Activated T-cell treated with anti-CD3 and anti-CD28 coated beads, Interleukin-2, amount 50 U/mL, for 48 hours (primary cell): ENCODE measurements at places on chromosomes 11 and 22.
A peak's percentile ranks its signal among the peaks of the same experiment; 100 is the strongest.

- DNase-seq, result no peak
Observed at GRCh38 chr11:59416613-59417012, 9.6 kb downstream of the OR5A2 start.

GRCh38 chr22:40434106-40434505 lies 63.7 kb downstream of the SGSM3 start:
- DNase-seq, result no peak

- no peak for DNase-seq
Observed at GRCh38 chr11:59187587-59187986, 15.7 kb downstream of the DTX4 start.

DNA sequence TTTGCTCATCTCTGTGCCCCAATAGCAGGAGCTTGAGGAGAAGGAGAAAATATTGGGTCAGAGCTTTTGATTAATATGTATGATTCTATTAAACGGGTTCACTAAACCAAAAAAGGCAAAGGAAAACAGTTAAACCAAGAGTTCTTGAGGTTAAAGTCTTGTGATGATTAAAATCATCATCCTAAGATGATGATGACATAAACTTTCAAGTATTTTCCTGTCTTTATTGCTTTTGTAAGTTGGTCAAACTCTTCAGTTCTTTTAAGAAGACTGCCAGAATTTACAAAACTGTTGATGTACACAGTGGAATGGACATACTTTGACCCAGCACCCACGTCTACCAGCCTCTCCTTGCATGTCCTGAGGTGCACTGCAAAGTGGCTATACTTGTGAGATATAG lies 41.0 kb downstream of the FDX1 start:
- no peak for DNase-seq

- DNase-seq, result peak; percentile 46
Observed at GRCh38 chr11:64916040-64916774, 802 bp downstream of the ATG2A start.

GRCh38 chr11:100593291-100593690 lies 93.8 kb upstream of the ARHGAP42 start:
- no peak for DNase-seq

DNA sequence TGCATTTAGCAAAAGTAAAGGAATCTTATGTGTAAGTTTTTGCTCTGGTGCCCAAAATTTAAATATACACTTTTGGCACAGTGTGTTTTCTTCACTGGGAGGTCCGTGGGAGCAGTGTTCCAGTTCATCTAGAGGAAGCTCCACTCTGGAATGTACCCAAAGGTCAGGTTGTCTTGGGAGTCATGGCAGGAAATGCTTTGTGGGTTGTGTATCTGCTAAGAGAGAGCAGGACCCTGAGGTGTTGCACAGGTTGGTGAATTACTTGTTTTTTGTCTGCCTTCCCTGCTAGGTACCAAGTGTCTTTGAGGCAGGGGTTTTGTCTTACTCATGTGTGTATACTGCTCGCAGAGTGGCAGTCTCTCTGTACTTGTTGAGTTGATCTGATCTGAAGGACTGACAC lies 37.3 kb downstream of the DIXDC1 start:
- no peak for DNase-seq

- DNase-seq, result no peak
Observed at GRCh38 chr11:37409124-37409523, 811.1 kb upstream of the RAG2 start.

DNA sequence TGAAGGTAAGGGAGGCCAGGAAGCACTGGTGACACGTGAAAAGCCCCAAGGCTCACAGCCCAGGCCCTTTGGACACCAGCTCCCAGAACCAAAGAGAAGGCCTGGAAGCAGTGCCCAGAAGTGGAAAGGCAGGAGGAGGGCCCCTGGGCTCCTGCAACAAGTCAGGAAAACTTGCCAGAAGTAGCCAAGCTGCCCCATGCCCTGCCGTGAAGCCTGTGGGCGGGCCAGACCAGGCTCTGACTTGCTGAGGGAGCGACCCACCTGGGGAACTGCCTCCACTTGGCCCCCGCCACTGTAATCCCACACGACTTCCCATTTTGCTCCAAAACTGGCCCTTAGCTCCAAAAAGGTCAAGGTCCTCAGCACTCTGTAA lies 51.3 kb upstream of the ARFGAP3 start:
- DNase-seq, result no peak

GRCh38 chr11:109972181-109972715 lies 120.9 kb upstream of the ZC3H12C start:
- no peak for DNase-seq

DNA sequence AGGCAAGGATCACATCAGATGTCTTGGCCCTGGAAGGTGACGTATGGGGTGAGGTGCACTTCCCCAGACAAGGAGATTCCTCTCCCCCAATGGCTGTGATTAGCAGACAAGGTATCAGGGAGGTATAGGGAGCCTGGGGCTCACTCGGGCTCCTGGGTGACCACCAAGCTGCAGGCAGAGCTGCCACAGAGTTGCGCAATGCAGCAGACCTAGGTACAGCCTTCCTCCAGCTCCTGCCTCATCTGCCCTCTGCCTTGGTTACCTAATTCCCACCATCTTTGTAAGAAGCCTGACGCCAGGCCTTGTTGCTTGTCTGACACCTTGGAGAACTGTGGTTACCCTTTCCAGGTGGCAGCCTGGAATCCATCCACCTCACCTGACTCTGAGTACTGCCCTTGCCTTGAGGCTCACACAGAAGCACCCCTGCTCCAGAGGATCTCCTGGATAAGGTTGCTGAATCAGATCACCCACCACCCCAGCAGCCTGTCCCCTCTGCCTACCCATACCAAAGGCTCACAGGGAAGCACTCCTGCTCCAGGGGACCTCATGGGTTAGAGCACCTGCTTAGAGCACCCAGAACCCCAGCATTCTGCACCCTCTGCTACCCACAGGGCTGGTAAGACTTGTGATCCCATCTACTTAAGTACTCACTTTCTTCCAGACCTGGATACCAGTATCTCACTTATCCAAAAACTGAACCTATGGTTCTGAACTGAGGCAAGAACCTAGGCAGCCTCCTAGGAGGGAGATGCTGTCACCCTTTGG lies 40.4 kb downstream of the GAB4 start:
- no peak for DNase-seq

DNA sequence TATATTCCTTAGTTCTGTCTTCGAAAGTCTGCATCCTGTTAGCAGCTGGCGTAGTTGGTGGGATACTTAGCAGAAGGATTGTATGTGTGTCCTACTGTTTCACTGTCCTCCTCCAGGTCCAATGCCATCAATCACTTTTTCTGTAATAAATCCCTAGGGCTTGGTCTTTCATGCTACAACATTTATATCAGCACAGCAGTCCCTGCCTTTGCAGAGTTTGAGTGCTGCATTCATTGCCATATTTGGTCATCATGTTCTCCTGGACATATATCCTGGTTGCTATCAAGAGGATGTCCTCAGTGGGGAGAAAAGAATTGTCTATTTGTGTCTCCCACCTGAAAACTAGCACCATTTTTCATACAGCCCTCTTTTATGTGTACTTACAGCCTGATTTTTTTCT lies 67.0 kb downstream of the OR5AK2 start:
- no peak for DNase-seq

- peak; percentile 22 for DNase-seq
Observed at GRCh38 chr22:23280356-23281052, 100.2 kb downstream of the BCR start.

- DNase-seq, result no peak
Observed at GRCh38 chr22:38062791-38063190, 5.6 kb downstream of the PICK1 start.

DNA sequence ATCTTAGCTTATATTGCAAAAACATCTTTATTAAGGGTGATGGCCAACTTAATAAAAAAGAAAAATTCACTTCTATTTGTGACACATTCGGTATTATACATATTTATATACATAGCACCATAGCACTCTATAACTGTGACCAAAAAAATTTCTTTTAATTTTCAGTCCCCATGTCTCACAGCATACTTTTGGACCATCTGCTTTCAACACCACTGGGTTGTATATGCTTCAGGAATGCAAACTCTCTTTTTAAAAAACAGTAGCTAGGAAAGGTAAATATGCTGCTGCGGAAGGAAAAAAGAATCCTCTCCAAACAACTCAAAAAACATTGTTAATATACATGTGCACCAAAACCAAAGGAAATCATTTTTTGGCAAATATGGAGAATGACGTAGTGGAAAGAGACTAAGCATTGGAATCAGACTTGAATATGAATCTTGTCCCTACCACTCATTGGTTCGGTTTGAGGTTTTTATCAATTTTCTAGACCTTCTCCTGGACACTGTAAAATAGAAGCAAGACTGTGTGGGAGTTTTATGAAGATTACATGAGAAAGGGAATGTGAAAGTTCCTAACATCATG lies 227.9 kb downstream of the BLID start:
- no peak for DNase-seq

- DNase-seq, result no peak
Observed at GRCh38 chr11:134503596-134503995, 91.6 kb upstream of the B3GAT1 start.

GRCh38 chr11:92224407-92225124 lies at the start of gene FAT3:
FAT3 (plus strand) TSS chr11:92224818; CDS start chr11:92352113, 127,295 bp downstream.
- no peak for DNase-seq

DNA sequence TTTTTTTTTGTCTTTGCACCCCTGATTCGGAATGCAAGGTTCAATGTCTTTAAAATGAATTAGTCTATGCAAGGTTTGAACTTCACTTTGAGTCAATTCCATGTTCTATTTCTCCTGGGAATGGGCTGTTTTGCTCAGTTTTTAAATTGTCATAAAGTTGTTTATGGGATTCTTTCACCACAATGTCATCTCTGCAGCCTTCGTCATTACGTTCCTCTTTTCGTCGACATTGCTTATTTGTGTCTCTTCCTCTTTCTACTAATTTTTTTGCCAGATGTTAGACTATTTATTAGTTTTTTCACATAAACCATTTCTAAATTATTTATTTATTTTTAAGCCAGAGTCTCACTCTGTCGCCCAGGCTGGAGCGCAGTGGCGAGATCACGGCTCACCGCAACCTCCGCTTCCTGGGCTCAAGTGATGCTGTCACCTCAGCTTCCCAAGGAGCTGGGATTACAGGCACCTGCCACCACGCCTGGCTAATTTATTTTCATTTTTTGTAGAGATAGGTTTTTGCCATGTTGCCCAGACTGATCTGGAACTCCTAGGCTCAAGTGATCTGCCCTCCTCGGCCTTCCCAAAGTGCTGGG lies 7.1 kb upstream of the TNNT3 start:
- DNase-seq, result no peak

DNA sequence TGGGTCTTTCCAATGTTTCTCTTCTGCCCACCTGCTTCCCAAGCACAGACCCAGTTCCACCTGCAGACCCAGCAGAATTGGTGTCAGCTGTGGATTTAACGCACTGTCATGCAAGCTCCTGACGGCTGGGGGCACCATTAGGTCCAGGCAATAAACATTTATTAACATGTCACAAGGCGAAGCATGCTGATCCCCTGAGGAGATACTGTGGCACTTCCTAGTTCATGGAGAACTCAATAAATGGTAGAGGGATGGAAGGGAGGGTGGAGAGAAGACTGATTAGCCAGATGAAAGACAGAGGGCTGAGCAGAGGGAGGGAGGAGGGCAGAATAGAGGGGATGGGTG lies 68.3 kb upstream of the TSPAN18 start:
- no peak for DNase-seq

DNA sequence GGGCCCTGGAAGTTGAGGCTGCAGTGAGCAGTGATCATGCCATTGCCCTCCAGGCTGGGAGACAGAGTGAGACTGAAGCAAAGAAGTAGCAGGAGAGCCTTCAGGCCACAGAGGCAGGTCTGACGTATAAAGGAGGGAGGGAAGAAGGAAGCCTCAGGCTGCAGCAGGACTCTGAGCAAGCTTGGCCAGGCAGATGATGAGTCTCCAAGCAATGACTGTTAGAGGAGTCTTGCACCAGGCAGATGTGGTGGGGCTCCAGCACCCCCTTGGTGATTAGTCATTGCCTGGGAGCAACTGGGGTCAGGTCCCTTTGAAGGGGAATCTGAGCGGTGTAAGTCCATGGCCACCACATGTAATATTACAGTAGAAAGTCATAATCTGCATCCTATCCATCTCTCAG lies 36.6 kb upstream of the NFAM1 start:
- DNase-seq, result no peak

DNA sequence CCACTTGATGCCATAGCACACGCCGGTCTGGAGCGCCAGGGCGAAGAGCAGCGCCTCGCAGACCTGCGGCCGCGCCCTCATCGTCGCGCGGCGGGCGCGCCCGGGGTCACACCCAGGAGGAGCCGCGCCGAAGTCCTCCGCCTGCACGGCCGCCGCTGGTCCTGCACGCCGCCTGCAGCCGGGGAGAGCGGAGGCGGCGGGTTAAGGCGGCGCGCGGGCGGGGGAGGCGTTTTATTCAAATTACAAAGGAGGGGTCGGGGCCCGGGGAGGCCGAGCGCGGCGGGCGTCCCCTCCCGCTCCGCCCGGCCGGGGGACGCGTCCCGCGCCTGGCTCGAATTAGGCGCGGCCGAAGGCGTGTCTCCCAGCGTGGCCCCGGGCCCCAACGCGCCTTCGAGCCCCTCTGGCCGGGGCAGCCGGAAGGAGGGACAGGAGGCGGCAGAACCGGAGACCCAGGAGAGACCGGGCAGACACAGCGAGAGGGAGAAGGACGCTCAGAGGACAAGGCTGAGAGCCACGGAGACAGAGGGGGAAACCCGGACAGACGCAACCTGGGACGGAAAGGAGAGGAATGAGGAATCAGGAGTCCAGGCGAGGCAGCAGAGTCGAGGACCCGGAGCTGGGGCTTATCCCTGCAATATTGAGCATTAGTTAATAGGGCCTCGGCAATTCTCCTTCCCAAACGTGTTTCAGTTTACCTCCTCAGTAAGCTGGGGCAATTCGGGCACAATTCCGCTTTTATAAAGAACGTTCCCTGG lies at the start of gene WNT11:
Gene WNT11, minus strand, starts transcription at position 176 of the 755 bp plus-strand sequence. Its CDS starts 95 bp downstream, at position 81.
- peak; percentile 36 for DNase-seq

DNA sequence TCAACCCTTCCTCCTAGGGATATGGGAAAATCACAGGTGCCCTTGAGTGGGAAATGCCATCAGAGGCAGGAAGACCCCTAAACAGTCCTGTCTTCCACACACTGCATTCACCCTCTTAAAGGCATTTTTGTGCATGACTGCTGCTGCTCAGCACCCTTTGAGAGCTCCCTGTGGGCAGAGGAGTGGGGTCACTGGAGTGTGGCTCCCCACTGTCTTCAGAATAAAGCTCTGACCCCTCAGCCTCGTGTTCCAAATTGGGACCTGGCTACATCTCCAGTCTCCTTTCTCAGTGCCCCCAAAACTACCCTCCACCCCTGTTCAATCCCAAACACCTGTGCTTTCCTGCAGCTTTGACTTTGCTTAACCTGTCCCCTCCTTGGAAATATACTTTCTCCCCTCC lies 46.6 kb downstream of the CHRDL2 start:
- DNase-seq, result no peak

GRCh38 chr11:122439866-122440810 lies 215.4 kb upstream of the UBASH3B start:
- DNase-seq, result no peak
